ENCODE measurements at places on chromosomes 1 and 21.

GRCh38 chr1:77282187-77282865 lies 507 bp downstream of the AK5 start:
- DNase-seq, result peak; percentile 66

DNA sequence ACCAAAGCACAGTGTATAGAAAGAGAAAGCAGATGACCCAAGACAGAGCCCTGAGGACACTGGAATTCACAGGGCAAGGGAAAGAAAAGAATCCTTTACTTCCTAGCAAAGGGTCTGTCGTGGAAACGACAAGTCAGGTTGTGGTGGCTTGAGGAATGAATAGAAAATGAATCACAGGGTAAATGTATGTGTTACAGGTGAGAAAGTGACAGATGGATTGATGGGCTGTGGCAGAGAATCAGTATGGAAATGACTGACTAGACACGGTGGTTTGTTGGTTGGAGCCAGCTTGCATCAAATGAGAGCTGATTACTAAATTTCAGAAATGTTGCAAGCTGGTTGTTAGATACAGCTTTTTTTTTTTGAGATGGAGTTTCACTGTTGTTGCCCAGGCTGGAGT lies 46.9 kb downstream of the PTP4A2 start:
- DNase-seq, result no peak

DNA sequence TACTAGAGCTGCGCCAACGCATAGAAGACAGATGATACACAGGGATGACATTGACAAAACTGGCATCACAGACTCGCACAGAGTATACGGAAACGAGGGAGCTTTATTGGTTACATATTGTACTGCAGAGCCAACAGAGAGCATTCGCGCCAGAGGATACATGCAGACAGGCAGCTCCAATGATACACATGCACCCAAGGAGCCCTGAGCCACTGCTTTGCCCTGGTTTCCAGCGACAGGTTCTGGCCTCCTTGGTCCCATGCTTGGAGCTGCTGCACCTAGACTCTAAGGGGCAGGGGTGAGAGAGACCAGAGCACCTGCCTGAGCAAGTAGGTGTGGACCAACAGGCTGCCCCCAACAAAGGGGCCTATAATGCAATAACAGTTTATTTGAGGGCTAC lies 65.6 kb downstream of the KDM1A start:
- DNase-seq, result no peak

GRCh38 chr1:244647819-244648218 lies 5.1 kb upstream of the DESI2 start:
- DNase-seq, result no peak

DNA sequence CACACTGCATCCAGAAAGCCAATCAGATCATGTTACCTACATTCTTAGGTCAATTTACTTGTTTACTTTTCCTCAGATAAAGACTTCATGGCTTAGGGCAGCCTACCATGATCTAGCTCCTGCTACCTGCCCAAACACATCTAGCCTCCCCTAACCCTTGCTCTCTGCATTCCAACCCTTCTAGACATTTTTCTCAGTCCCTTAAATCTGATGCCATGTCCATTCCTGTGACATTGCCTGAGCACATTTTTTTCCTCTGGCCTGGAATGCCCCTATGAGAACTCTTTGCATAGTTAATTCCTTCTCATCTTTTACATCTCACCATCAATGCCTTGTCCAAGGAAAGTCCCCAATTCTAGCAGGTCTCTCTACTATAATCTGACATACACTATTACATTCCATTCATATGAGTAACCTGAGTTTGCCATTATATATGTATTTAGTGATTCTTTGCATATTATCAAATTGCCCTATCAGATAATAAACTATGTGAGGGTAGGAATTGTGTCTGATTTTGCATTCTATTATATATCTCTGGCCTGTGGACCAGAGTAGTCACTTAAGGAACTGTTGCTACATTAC lies 166.9 kb downstream of the COL11A1 start:
- no peak for DNase-seq

GRCh38 chr1:117562581-117563491 lies 43.0 kb upstream of the TENT5C start:
- no peak for DNase-seq

DNA sequence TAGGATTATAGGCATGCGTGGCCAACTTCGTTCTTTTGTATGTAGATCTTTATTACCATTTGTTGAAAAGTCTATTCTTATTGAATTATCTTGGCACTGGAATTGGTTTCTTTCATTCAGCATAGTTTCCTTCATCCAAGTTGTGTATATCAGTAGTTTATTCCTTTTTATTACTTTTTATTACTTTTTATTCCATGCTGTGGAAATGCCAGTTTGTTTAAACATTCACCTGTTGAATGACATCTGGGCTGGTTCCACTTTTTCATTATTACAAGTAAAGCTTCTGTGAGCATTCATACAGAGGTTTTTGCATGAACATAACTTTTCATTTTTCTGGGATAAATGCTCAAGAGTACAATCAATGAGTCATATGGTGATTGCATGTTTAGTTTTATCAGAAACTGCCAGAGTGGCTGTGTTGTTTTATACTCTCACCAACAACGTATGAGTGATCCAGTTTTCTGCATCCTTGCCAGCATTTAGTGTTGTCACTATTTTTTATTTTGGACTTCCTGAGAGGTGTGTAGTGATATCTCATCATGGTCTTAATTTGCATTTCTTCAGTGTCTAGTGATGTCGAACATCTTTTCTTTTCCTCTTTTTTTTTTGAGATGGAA lies 28.6 kb downstream of the PTPRU start:
- DNase-seq, result no peak

DNA sequence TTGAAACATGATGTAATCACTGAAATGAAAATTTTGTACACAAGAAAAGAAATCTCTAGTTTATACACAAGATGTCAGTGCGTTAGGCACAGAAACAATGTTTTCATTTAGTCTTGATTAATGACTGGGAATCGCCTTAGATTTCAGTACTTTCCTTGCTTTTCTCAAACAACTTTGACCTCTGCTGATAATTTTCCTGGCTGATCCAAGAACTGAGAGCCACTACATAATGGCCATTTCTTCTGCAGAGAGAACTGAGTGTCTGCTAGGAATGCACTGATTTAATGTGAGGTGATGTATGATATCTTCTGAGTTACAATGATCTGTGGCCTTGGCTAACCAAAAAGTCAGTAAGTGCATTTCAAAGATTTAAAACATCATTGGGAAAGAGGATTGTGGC lies 308.1 kb downstream of the CTH start:
- no peak for DNase-seq

- DNase-seq, result no peak
These were observed 10.4 kb upstream of the SPATC1L start for GRCh38 chr21:46194374-46195334.

- DNase-seq, result peak; percentile 62
These were observed 860.8 kb downstream of the BRINP3 start for GRCh38 chr1:189616893-189617292.

- no peak for DNase-seq
These were observed 36.2 kb upstream of the TMEM125 start for GRCh38 chr1:43233631-43234030.

DNA sequence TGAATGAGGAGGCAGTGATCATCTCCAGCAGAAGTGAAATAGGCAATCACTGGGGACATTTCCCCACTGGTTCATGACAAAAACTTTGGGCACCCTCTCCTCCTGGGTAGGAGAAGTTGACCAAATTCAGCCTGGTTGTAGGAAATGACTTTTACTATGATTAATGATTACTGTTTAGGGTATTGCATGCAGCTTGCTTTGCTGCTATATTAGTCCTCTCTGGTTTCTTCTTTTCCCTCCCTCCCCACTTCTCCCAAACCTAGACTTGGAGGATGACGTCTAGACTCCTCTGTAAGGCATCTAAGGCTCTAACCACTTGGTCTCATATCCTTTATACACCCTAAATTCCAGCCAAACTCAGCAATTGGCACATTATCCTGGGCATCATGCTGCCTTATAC lies 3.4 kb upstream of the RGS16 start:
- no peak for DNase-seq

DNA sequence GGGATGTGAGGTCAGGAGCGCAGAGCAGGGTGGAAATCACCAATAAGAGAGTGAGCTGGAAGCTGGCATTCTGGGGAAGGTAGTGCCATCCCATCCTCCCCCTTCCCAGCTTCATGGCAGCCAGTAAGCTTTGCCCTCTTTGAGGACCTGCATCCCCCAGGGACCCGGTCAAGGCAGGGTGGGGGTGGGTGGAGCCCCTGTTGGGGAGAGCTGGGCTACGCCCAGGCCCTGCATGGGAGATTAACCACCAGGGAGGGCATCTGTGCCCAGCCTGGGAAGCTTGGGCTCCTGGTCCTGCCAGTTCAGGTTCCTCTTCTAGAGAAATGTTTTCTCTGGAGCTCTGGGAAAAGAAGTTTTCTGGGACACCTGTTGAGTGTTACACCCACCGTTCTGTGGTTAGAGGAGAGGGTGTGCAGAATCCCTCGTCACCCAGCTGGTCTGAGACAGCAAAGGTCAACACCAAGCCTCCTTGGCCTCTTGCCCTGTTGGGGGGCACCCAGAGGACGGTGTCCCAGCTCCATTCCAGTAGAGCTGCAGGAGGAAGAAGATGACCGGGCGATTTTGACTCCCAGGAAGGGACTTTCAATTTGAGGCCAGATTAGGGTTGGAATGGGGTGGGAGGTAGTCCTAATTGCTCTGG lies 30.1 kb upstream of the TENT5C start:
- DNase-seq, result no peak

- peak; percentile 89 for DNase-seq
These were observed 15.2 kb upstream of the SRP9 start for GRCh38 chr1:225762444-225762843.

DNA sequence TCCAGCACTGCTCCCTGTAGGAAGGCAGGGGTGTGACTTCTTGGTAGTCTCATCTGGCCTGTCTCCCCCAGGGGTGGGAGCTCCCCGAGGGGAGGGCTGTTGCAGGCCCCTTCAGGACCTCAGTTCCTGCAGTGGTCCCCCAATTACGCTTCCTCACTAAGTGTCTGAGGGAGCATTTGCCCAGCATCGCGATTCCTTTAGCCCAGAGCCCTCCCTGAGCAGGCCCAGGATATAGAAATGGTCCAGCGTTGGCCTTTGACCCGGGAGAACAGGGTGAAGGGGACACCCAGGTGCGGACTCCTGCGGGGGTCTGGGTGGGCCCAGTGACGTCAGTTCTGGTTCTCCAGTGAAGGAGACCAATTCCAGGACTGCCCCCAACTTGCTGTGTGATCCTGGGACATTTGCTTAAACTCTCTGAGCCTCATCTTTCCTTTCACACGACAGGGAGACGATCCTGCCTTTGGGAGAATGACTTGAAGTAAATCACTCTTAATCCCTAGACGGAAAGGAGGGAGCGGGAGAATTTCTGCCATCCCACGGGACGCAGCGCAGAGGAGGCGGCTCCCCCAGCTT lies 32.6 kb upstream of the BTG2 start:
- no peak for DNase-seq

- peak; percentile 48 for DNase-seq
These were observed 1.2 kb downstream of the EPHB2 start for GRCh38 chr1:22711591-22712501.

GRCh38 chr1:185040408-185040735 lies 5.0 kb upstream of the RNF2 start:
- no peak for DNase-seq

- no peak for DNase-seq
These were observed 16.5 kb downstream of the TBX19 start for GRCh38 chr1:168297019-168297730.

- DNase-seq, result no peak
These were observed 64.6 kb downstream of the CAMK2N1 start for GRCh38 chr1:20421441-20421840.

DNA sequence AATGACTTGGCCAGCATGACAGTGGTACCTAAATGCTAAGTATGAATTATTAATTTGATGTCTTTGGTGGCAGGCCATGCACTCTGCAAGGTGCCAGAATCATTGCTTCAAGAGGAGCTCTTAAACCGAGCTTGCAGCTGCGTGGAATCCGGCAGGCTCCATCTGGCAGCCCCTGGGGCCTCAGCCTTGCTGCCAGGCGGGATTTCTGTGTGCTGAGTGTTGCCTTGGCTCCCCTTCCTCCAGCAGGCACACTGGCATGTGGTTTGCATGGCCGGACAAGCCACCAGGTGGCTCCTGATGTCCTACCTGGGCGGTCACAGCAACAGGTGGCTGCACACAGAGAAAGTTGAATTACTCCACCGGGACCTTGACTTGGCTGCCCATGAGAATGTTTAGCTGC lies 155.4 kb downstream of the URB2 start:
- no peak for DNase-seq

GRCh38 chr1:156230473-156230837 lies 11.5 kb upstream of the BGLAP start:
- DNase-seq, result no peak

- no peak for DNase-seq
These were observed 889.6 kb upstream of the ADGRL4 start for GRCh38 chr1:79896140-79896539.

GRCh38 chr1:196655494-196655893 lies 3.7 kb downstream of the CFH start:
- DNase-seq, result no peak

GRCh38 chr1:200741551-200742207 lies 3.0 kb downstream of the CAMSAP2 start:
- DNase-seq, result no peak

DNA sequence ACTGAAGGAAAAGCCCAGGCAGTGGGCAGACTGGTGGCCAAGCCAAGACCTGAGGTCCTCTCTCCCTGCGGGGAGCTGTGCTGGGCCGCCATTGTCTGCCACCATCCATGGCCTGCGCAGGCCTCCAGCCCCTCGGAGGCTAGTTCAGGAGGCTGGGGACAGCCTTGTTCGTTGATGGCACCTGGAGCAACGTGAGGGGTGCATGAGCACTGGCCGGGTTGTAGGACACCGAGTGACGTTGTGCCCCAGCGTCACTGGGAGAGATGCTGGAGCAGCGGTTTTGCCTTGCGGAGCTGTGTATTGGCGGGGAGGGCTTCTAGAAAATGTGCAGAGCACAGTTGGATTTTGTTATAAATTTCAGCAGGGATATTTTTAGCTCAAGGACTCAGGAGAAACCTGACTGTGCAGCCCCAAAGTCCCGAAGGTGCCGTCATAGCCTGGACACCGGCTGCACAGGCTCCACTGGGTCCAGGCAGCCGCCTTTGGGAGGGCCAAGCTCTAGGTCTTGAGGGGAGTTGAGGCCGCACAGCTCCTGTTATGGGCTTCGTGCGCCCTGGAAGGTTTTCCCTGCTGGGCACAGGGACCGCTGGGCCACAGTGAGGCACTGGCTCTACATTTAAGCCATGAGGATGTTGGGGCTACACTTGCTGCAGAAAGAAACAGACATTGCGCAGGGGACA lies 48.2 kb upstream of the ADARB1 start:
- DNase-seq, result no peak

- no peak for DNase-seq
These were observed 187.5 kb downstream of the PDE4B start for GRCh38 chr1:65980237-65980636.

GRCh38 chr1:183576537-183576936 lies 13.7 kb downstream of the NCF2 start:
- DNase-seq, result no peak

DNA sequence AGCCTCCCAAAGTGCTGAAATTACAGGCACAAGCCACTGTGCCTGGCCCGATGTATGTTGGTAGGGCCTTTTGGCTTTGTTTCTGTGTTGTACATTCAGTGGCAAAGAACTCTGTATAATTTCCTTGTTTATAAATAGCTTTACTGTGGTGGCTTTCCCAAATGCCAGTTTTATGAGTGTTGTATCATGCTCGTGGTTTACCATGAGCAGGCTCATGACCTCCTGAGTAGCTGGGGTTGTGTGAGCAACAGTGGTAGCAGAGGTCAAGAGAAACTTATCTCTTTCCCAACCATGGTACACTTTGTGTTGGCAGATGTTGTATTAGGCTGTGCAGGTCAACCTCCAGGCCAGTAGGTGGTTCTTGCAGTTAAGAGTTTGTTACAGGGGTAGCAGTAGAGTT lies 420.4 kb upstream of the BEND5 start:
- no peak for DNase-seq

Measured in Daoy (cell line).